ENCODE measurements at places on chromosomes 6 and 20.

DNA sequence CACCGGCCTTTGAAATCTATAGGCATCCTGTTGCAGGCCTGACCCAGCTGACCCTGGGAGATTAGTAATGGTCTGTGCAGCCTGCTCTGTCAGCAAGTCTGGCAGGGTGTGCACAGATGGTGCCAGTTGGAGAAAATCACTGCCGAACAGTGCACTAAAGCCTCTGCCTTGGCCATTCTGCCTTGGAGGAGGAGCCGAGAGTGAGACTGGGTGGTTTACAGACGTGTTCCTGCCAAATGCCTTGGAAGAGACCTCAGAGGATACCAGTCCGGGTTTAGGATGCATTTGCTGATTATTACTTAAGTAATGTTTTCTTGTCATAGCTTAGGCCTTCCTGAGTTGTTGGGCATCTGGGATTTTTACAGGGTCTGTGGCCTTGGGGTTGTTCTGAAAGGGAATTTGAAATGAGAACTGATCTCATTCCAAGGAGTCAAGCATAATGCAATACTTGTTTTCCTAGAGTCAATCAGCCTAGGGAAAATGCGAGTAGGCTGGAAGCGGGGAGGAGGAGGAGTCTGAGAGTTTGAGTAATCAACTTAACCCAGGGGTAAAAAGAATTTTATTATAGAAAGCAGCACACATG is 292.1 kb downstream of the SOX4 start:
- DNase-seq = no peak

GRCh38 chr6:66508433-66508832 is 801.4 kb upstream of the EYS start:
- no peak for DNase-seq

DNA sequence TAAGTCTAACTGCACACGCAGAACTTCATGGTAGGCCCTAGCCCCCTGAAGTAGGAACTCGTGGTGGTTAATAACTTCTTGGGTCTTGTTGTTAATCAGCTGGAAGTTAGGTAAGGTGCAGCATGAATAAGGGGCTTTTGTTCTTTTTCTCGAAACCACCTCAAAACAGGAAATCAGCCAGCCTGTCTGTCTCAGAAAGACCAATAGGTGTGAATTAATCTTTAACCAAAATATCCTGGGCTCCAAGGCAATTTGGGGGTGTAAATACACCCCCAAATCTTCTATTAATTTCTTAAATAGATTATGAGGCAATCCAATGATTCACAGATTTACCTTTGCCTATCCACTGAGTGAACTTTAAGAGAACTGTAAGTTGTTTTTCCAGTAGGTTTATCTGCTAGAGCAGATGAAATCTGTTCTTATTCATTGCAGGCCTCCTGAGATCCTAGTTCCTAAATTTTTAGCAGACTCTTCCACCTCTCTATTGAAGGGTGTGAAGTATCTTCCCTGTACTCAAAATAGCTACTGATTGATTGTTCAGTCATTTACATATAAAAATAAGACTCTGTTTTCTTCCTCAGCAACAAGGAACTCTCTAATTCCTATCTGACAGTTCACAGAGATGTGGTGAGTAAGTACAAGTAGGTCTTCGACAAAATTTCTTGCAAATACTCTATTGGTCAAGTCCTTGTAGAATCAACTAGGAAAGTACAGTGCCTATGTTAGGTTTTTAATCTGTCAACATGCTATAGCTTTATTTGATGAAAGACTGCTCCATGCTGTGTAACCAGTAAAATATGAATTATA is 427.1 kb upstream of the NOX3 start:
- DNase-seq = no peak

GRCh38 chr6:154537511-154538325 is 27.2 kb upstream of the CNKSR3 start:
- DNase-seq = no peak

GRCh38 chr6:7047128-7047527 is 60.6 kb upstream of the RREB1 start:
- DNase-seq = no peak

- no peak for DNase-seq
These were observed 45.0 kb upstream of the RIPOR2 start for GRCh38 chr6:24980507-24981385.

DNA sequence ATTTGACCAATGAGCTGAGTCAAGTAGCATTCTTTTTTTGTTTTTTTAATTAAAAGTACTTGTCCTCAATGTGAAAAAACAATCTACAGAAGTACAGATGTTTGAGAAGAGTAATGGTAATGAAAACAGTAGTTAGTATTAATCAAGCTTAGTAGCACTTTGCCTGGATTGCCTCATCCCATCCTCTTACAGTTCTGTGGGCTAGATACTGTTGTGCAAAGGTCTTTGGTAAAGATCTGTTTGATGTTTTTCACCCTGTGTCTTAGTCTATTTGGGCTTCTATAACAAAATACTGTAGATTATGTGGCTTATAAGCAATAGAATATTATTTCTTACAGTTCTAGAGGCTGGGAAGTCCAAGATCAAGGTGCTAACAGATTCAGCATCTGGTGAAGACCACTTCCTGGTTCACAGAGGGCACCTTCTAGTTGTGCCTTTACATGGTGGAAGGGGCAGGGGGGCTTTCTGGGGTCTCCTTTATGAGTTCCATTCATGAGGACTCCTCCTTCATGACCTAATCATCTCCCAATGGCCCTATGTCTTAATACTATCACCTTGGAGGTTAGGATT is 84.3 kb downstream of the SHLD1 start:
- DNase-seq = no peak

DNA sequence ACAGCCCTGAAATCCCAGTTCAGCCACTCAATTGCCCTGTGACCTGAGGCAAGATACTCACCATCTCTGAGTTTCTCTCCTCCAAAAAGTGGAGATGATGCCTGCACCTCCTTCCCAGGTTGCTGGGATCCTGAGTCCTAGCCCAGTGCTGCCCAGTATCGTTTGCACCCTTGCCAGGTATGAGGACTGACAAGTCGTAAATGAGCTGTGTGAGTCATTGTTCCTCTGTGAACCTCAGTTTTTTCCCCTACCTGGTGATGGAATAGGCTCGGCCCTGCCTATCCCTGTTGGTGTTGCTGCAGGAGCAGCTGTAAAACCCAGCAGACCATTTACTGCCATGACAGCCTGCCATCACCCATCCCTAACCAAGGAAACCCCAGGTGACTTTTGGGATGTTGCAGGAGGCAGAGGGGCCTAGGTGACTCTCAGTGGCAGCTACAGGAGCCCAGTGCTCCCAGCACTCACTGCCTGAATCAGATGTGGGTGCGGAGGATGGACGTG is 229.3 kb downstream of the SYNDIG1 start:
- DNase-seq = no peak

- no peak for DNase-seq
These were observed 24.2 kb upstream of the PAQR8 start for GRCh38 chr6:52337633-52338290.

- DNase-seq = no peak
These were observed 52.3 kb downstream of the RNGTT start for GRCh38 chr6:88910922-88911778.

- no peak for DNase-seq
These were observed 398.3 kb downstream of the UTRN start for GRCh38 chr6:144683216-144684070.

- no peak for DNase-seq
These were observed 12.2 kb upstream of the SLC22A7 start for GRCh38 chr6:43285832-43286231.

Measured in NCI-H1694 treated with DMSO at 0.1 percent for 48 hours (cell line).